ENCODE measurements at places on chromosomes 4 and X.

GRCh38 chrX:119622356-119623232, 16.4 kb upstream of the NKRF start:
- no peak for DNase-seq

- no peak for DNase-seq
Measured at GRCh38 chr4:60655356-60655755, 544.8 kb upstream of the ADGRL3 start.

DNA sequence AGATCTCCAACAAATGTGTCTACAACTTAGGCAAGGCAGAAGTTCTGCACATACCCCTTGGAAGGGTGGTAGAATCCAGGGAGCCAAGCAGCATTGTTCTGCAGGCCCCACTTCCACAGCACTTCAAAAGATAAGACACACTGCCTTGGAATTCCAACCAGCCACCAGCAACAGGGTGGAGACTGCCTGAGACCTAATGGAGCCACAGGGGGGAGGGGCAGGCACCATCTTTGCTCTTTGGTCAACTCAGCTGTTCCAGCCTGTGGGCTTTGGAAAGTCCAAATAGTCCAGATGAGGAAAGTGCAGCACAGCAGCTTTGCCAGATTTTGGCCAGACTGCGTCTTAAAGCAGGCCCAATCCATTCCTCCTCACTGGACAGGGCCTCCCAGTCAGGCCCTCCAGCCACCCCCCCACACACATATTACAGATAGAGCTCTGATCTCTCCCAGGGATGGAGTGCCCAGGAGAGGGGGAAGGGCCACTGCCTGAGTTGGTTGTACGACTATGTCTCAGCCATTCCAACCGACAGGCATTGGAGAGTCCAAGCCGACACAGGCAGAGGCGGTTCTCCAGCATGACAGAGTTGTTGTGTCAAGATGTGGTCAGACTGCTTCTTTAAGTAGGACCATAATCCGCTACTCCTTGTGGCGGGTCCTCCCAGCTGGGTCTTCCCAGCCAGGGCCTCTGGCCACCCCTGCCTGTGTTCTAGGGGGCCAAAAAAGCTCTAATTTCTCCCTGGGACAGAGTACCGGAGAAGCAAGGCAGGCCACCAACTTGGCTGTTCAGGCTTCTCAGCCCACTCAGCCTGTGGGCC, 42.5 kb upstream of the ANTXR2 start:
- DNase-seq = no peak

GRCh38 chrX:147877726-147878125, 34.0 kb upstream of the FMR1 start:
- DNase-seq = no peak

DNA sequence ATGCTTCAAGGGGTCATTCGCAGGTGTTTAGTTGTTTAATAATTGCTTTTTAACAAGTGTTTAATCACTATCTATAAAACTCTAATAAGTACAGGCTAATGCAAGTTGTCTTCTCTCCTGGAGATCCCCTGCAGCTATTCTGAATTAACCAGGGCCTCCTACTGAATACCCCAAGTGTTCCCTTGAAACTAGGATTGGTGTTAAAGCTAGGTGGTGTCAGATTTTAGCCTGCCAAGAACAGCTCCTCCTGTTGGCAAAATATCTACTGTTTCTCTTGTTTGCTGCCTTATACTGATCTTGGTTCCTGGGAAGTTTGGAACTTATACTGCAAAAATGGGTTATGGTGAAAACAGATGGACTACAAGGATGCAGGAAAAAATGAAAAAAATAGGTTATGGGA, 26.1 kb upstream of the TMEM154 start:
- DNase-seq = no peak

GRCh38 chrX:13587786-13588477, 18.5 kb downstream of the EGFL6 start:
- DNase-seq = no peak

- no peak for DNase-seq
Measured at GRCh38 chr4:179196511-179196910, 1754.3 kb upstream of the AGA start.

- DNase-seq = no peak
Measured at GRCh38 chr4:120000591-120001296, 65.9 kb downstream of the MAD2L1 start.

DNA sequence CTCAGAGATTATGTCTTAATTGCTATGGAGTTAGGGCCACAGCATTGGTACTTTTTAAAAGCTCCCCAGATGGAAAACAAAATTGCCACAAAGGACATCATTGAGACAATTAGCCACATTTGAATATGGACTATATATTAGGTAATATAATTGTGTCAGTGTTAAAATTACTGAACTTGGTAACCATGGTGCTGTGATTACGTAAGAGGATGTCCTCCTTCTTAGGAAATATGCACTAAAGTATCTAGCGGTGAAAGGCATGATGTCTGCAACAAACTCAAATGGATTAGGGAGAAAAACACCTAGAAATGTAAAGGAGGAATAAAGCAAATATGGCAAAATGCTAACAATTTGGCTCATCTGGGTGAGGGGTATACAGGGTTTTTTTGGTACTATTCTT, 89.9 kb upstream of the PAK3 start:
- DNase-seq = no peak

GRCh38 chr4:175536852-175537453, 275.1 kb downstream of the GPM6A start:
- DNase-seq = no peak

GRCh38 chr4:145552181-145552822, 66.9 kb upstream of the MMAA start:
- no peak for DNase-seq

- no peak for DNase-seq
Measured at GRCh38 chrX:36847496-36847895, 160.7 kb upstream of the FAM47C start.

GRCh38 chr4:168643111-168643795, 146.4 kb downstream of the PALLD start:
- no peak for DNase-seq

DNA sequence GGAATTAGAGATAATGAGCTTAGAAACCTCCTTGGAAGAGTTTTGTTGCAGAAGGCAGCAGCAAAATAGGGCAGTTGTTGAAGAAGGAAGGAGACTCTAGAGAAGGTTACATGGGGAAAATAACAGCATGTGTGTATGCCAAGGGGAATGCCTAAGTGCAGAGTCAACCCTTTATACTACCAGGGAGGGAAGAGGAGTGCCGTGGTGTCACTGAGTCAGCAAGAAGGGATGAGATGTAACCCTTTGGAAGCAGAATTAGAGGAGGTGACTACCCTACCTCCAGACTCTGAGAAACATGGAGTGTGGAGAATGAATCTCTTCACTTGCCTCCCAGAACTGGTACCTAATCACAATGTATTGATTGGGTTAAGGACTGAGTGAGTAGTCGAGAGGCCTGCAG, 6.7 kb upstream of the GABRE start:
- DNase-seq = no peak

GRCh38 chr4:61468024-61468720, 268.0 kb downstream of the ADGRL3 start:
- no peak for DNase-seq

DNA sequence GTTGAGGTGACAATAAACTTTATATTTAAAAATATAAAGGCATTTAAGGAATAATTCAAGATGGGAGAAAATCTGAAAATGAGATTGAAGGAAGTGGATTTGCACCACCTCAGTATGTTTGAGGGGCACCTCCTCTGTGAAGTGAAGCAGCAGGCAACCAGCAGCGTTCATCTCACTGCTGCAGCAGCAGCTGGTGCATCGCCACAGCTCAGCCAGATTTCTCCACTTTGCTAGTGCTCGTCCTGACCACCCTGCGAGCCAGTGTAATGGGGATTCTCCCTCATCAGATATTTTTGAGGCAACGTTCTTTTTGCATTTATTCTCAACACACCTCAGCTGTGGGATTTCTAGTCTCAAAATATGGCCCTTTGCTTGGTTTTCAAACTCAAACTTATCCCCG, 13.9 kb downstream of the LRAT start:
- no peak for DNase-seq

DNA sequence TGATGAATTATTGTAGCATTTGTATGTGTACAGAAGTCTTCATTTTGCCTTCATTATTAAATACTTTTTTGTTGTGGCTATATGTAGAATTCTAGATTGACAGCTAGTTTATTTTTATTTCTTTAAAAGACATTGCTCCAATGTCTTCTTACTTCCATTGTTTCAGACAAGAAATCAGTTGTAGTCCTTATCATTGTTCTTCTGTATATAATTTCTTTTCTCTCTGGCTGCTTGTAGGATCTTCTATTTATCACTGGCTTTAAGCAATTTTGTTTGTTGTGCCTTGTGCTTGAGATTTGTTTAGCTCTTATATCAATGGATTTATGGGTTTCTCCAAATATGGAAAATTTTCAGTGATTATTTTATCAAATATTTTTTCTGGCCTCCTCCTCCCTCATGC, 13.5 kb upstream of the GATB start:
- no peak for DNase-seq

GRCh38 chrX:39639871-39640270, 457.9 kb downstream of the BCOR start:
- DNase-seq = no peak

DNA sequence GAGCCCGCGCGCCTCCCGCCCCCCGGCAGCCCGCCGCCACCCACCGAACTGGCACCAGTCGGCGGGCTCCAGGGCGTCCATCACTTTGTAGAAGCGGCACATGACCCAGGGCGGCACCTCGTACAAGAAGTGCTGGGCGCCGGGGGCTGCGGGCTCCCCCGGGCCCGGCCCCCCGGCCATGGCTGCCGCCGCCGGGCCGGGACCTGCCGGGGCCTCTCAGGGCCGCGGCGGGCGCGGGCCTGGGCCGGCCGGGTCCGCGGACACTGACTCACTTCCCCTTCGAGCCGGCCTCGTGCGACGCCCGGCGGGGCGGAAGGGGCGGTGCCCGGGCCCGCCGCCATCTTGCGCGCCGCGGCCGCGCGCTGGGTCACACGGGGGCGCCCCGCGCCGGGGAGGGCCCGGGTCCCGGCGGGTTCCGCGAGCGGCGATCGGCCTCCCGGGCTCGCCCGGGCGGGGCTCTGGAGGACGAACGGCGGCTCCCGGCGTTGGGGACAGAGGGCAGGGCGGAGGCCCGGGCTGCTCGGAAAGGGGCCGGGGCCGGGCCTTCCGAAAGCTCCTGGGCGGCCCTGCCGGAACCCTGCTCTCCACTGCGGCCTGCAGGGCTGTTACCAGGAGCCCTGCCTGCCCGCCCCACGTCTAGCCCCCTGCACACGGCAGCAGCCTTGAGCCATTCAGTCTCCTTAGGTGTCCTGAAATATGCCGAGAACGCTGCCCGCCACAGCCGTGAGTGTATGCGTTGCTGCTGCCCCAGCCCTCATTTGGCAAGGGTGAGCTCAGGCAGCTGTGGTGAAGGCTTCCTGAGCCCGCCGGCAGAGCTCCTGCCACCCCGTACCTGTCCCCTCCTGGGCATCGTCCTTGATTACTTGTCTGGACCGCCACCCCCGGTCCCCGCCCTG, at the start of gene IRAK1:
Gene IRAK1, minus strand, starts transcription at position 270 of the 896 bp plus-strand sequence. Its CDS starts 90 bp downstream, at position 180.
- DNase-seq = peak; percentile 26

DNA sequence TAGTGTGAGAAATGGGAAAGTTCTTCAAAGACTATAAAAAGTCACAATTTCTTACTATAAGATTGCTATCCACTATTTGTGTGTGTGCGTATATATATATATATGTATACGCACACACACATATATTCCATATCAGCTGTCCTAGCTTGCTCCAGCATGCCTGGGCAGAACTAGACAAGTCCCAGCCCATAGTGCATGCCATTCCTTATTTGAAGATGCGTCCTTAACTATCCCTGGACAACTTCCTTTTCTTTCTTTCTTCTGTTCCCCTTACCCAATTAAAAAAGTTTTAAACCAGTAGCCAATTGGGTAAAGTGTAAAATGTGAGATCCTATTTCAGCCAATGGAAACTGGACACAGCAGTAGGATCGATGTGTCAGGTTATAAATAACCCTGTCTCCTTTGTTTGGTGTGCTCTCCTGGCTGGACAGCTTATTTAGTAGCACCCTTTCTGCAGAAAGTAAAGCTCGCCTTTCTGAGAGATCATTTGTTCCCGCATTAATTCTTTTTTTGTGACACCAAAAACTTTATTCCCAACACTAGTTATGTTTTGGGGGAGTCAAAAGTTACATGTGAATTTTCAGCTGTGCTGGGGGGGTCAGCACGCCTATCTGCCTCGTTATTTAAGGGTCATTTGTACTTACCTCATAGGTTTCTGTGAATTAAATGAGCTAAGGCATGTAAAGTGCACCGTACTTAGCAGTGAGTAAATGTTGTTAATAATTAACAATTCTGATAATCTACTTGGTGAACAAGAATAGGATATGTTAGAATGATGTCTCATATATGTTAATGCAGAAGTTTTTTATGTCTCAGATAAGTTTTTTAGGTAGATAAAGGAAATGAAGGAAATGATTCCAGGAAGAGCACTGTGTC, 40.9 kb downstream of the KDM6A start:
- no peak for DNase-seq

GRCh38 chr4:148643851-148644250, 201.6 kb upstream of the NR3C2 start:
- no peak for DNase-seq

GRCh38 chrX:119374736-119375135, 24.4 kb upstream of the SLC25A43 start:
- DNase-seq = no peak

GRCh38 chrX:7143941-7144525, 3.5 kb upstream of the STS start:
- DNase-seq = no peak

DNA sequence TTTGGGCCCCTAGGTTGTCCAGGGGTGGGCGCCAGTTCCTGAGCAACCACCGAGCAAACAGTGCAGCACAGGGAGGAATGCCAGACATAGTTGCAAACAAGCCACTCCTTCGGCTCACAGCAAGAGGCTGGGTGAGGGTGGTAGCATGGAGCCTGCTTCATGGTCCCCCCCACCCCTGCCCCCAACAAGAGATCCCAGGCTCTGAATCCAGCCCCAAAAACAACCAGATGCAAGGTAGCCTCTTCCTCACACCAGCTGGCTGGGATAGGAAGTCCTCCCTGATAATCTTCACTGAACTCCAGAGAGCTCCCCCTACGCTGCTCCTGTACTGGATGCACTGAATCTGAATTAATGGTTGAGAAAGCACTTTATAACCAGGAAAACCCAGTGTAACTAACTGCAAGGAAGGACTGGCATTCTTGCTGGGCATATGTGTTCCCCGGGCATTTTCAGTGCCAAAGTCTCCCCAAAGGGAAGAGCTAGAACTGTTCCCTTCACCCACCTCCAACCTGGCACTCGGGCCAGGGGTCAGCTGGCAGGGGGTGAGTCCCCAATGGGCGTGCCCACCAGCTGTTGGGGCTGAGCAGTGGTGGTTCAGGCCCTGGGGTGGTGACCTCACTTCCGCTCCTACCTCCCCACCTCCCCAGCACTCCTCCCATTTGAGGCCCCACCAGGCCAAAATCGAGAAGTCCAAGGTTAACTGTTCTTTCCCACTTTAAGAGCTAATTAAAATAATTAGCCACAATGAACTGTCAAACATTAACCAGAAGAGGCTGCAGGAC, 1.5 kb downstream of the ELF4 start:
- no peak for DNase-seq

- DNase-seq = no peak
Measured at GRCh38 chrX:38233891-38234667, 13.4 kb upstream of the SRPX start.

GRCh38 chrX:69093960-69094871, 71.0 kb downstream of the PJA1 start:
- DNase-seq = no peak

GRCh38 chrX:14352511-14352910, 176.8 kb upstream of the GLRA2 start:
- DNase-seq = no peak

- no peak for DNase-seq
Measured at GRCh38 chr4:21954916-21955315, 6.3 kb upstream of the KCNIP4 start.

Data from activated CD4-positive, alpha-beta T cell treated with anti-CD3 and anti-CD28 coated beads for 24 hours (primary cell).